Stimulated activated CD4-positive, alpha-beta T cell treated with anti-CD3 and anti-CD28 coated beads, TNF-alpha, amount 100 ng/mL, for 4 hours (primary cell): ENCODE measurements at places on chromosomes 2 and 18.
A peak's percentile ranks its signal among the peaks of the same experiment; 100 is the strongest.

GRCh38 chr18:23835091-23835490, 145.8 kb downstream of the LAMA3 start:
- no peak for DNase-seq

GRCh38 chr2:149313512-149313972, 16.8 kb upstream of the LYPD6 start:
- DNase-seq, result no peak

DNA sequence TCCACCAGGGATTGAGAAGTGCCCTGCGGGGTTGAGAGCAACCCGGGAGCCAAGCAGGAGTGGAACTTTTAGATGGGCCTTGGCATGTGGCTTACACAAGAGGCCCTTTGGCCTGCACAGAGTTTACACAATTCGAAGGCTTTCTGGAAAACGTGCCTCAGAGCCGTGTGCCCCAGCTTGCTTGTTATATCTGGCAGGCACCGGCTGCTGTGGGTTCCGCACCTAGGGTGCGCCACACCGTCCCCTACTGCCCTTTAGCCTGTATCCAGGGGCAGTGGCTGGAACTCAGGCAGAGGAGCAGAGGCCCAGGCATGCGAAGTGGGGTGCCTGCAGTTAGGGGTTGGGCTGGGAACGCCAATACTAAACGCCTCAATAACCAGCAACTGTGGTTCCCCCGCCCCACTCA, 32.9 kb upstream of the EDAR start:
- no peak for DNase-seq

DNA sequence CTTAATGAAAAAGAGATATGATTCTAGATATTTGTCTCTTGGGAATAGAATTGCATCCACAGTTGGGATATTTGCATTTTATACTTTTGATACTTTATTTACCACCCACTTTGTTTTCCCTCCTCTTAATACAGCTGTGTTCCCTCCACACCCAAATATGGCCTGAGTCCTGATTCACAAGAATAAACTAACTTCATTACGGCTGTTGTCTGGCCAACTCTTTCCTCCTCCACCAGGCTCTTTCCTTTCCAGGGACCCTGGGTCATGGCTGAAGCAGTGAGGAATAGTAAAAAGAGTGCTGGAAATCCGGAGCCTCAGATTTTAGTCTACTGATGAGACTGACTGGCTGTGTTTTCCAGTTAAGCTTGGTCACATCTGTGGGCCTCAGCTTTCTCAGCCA, 48.4 kb upstream of the STAM2 start:
- no peak for DNase-seq

GRCh38 chr2:108244667-108245414, 5.1 kb downstream of the SULT1C3 start:
- no peak for DNase-seq

GRCh38 chr2:176414641-176415040, 145.4 kb downstream of the MTX2 start:
- DNase-seq, result no peak

DNA sequence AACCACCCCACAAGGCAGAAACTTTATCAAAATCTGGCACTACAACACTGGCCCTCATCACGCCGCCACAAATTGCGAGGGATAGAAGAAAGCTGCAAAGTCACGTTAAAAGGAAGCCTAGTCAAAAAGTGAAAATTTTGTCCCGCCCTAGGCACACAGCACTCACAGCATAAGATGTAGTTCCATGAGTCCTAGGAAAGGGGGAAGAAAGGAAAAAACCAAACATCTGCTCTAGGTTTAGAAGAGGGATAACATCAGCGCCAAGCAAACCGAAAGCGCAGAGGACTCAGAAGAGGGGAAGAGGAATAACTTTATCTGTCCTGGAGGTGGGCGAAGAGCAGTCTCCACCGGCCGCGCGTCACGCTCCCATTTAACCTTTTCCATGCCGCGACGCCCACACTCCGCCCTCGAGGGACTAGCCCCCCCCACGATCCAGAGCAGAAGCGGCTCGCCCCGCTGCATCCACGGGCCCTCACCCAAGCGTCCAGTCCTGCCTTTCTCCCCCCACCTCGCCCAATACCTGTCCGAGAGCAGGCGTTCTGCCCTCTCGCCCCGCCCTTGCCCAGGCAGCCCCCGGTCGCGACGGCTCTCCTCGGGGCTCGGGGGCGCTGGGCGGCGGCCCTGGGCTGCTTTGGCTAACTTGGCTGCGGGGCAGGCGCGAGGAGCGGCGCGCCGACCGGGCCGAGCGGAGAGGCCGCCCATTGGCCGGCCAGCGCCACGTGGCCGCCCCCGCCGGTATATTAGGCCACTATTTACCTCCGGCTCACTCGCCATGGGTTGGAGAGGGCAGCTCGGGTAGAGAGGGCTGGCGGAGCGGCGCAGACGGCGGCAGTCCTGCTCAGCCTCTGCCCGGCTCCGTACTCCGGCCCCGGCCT, at the start of gene HOXD1:
Gene HOXD1, plus strand, starts transcription at position 770 of the 875 bp plus-strand sequence. CDS start 134 bp downstream, outside the sequence.
- DNase-seq, result no peak

GRCh38 chr18:57008001-57008686, 138.7 kb upstream of the BOD1L2 start:
- no peak for DNase-seq

GRCh38 chr2:119104414-119104813, 54.1 kb downstream of the C1QL2 start:
- DNase-seq, result no peak

- no peak for DNase-seq
Observed at GRCh38 chr18:34023471-34023870, 201.2 kb downstream of the NOL4 start.

DNA sequence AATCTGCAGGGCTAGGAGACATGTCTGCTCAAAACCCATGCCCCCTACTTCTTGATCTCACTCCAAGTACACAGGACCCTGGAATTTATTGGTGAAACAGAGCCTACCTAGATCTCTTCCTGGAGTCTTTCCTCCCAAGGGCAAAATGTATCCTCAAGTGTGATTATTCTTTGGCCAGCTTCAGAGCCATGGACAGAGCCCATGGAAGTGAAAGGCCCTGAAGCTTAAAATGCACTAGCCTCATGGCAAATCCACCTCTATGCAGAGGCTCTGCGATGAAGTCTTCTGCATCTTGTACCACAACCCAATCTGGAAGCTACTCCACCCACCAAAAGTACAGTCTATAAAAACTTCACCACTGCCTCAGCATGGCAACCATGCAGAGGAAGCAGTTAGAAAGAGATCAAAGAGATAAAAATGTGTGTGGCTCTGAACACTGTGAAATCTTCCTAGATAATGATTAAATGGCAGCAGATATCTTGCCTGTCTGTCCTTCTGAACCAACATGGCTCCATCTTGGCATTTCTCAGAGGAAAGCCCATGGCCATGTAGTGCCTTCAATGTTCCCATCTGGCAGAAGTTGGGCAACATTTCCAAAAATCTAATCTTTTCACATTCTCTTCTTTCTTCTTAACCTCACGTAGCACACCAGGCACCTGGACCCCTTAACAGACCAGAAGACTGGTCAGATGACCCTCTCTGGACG, 142.9 kb upstream of the KLF7 start:
- DNase-seq, result no peak

GRCh38 chr2:226256237-226256636, 543.4 kb downstream of the IRS1 start:
- DNase-seq, result no peak

- DNase-seq, result no peak
Observed at GRCh38 chr2:121004950-121005349, 269.3 kb downstream of the GLI2 start.

DNA sequence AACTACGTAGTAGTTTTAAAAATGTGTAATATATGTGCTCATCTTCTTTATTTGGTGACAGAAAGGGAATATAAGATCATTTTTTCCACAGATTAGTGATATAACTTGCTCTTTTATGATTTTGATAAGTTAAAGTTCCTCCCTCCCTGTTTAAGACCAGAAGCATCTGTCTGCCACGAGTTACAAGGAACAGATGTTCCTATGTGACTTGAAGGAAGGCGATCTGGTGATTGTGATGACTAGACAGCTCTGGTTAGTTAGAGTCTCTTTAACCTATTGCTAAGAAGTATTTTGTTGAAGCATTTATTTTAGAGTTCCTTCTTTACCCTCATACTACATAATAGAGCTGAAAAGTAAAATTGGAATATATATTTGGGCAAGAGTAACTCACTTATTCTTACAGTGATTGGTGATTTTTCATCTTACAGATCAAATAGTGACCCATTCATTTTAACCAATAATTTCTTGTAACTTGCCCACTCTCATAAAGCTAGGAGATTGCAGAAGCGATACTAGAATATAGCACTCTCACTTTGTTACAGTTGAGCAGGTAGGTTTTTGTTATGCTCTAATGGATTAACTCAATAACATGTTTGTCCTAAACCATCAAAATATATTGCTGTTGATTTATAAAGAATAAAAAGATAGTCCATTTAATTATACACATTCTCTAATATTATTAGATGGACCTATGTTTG, 218.7 kb downstream of the SLC4A10 start:
- DNase-seq, result no peak

DNA sequence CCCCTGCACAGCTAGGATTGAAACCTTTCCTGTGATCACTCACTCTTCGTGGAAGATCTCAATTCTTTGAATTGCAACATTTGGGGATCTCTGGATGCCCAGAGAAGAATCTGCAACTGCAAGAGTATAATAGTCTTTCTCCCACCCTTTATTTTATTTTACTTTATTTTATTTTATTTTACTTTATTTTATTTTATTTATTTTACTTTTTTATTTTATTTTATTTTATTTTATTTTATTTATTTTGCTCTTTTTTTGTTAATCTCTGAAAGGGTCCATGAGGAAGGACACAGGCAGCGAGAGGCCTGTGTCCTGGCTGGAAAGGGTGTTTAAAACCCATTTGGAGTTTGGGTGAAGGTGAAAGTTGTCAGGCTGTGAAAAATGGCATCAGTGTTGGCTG, 181.4 kb downstream of the TMEM182 start:
- DNase-seq, result no peak

GRCh38 chr2:9003616-9004337, at the start of gene MBOAT2:
Gene MBOAT2, minus strand, starts transcription at chr2:9003684. Its CDS starts 70 bp downstream, at chr2:9003614.
- DNase-seq, result peak; percentile 62

DNA sequence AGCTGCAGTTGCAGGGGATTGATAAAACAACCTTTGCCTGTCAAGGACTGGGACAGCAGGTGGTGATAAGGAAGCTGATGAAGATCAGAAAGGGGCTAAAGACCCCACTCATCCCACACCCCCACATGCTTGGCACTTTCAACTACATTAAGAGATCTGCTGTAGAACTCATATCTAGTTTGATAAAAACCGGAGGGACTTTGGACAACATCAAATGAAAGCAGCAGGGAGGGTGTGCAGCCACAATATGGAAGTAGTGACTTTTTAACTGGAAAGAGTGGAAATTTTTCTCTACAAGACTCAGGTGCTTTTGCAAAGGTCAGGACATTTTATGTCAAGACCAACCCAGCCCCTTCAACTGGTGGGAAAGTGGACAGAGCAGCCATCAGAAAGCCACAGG, 56.8 kb downstream of the TBC1D8 start:
- no peak for DNase-seq

GRCh38 chr2:149745396-149746230, 158.0 kb upstream of the MMADHC start:
- no peak for DNase-seq

- DNase-seq, result no peak
Observed at GRCh38 chr2:20314562-20315501, 35.8 kb downstream of the PUM2 start.

GRCh38 chr2:136136931-136137330, 19.0 kb upstream of the CXCR4 start:
- no peak for DNase-seq

DNA sequence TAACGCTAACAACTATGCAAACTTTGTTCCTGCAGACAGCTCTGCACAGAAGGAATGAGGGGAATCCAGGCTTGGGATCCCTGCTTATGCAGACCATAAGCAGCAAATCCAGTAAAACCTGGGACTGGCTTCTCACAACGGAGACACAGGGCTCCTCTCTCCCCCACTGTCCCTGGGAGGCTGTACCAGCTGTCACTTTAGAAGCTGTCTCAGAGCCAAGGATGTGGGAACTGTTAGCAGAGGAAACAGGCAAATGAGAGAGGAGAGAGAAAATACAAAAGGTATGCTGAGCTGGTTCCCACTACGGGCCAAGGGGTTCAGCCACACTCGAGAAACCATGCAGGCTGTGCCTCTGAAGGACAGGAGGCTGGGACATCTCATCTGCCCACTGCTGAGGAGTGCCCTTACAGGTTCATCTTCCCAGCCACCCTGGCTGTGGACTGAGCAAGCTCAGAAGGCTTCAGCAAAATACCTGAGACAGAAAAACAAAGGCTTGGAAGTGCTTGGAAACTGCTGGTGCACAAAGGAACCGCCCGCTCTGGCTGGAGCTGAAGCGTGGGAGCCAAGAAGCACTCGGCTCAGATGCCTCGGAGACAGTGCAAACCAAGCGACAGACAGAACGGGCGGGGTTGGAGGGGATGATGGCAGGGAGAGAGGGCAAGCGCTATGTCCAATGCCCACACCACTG, 72.5 kb downstream of the FAM210A start:
- no peak for DNase-seq

GRCh38 chr2:217386041-217386440, 526.2 kb upstream of the TNP1 start:
- no peak for DNase-seq
